ENCODE measurements at places on chromosomes 1 and 21.

GRCh38 chr1:218459878-218460711, 115.0 kb downstream of the TGFB2 start:
- DNase-seq = no peak

GRCh38 chr1:55204997-55205396, 10.2 kb downstream of the USP24 start:
- DNase-seq = no peak

DNA sequence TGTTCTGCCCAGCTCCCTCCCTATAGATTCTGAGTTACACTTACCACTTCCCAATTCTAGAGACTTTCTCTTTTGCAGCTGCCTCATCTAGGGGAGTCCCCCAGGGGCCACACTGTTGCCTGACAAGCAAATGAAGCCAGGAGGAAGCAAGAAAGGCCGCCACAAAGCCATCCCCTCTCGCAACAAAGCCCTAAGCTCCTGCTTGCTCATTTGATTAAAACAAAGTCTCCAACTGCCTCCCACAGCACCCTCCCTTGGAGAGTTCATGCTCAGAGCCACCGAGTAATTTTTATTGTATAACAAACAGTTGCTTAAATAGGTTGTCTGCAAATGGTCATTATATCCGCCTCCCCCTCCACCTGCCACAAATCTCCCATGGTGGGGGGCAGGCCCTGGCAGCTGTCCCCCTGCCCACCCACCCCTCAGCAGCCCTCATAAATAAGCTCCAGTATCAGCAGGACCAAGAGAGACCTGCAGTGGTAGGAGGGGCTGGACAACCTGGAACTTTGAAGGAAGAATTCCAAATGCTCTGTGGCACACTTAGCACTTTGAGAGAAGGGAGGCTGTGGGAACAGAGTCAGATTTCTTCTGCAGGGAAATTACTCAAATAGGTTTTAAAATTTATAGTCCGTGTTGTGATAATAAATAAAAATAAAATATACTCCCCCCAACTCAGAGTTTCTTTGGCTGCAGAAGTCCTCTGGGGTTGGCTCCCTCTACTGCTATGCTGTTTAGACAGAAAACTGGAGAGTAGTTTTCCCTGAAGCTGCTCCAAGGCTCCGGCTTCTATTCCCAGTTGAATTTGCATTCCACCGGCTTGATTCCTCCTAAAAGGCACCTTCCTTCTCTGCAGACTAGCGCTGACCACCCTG, 237.5 kb downstream of the TTLL7 start:
- peak; percentile 3 for DNase-seq

DNA sequence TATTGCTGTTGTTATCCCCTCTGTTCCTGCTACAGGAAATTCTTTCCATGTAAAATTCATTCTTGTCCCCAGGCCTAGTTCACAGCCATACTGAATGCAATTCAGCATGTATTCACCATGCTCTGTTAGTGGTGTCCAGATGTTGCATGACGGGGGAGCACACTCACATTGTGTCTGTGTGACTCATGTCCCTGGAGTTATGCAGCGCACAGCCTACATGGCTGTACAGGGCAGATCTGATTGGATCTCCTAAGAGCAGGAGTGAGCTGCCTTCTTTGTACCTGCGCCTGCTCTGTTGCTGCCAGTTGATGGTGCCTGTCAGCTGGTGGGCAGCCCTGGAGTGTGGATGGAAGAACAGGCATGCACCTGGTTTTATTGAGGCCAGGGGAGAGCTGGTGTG, 17.6 kb downstream of the HTR6 start:
- DNase-seq = no peak

DNA sequence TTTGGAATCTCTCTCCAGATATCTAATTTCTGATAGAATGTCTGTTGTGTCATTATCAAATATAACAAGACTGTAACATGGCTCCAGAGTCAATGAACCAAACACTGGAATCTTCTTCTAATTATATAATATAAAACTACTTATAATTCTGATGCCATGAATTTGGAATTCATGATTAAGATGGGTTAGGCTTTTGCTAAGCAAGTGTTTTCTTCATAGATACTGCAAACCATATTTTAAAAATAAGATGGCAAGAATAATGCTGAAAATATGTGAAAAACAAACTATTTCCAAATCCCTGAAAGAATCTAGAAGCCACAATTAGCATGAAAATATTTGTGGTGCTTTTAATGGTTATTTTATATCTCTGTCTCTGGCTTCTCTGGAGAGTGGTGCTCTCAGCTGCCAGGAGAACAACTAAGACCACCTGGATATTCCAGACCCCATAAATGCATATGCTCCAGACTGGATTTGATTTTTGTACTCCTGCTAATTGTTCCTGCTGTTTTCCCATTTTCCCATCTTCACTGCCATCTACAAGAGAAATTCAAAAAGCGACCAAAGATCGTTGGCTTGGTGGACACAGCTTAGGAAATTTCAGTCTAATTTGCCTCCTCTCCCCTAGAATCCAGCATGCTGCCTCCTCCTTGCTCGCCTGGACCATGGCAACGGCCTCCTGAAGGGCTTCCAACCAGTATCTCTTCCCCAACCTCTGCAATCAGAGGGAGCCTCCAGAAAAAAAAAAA, 418.9 kb downstream of the SETD4 start:
- no peak for DNase-seq

DNA sequence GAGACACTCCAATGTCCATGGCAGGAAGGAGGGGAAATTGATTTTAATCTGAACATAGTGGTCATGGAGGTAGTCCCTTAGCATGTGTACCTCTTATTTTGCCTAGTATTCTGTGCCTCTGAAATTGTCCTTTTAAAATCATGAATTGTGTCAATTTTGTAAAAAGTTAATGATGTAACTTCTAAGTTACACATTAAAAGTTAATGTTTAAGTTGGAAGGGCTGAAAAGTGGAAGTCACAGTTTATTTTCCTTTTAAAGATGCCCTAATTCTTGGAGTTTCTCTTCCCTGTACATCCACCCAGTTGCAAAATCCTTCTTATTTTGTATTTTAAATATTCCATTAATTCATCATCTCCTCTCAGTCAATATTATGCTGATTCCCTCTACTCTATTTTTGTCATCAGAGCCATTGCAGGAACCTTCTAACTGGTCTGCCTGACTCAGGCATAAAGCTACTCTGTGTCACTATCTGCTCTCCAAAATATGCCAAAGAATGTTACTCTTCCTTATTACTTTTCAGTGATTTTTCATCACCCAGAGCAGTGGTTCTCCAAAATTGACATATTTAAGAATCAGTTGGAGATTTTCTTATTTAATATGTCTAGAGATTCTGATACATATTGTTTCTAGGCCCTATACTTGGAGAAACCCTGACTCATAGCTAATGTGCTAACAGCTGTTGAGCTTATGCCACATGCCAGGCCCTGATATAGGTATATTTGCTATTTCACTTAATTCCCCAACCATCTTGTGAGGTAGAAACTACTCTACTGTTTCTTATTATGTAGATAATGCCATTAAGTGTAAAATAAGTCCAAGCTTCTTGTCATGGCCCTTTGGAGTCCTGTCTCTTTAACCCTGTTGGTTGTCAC, 5.1 kb downstream of the HOOK1 start:
- DNase-seq = no peak

- DNase-seq = no peak
Observed at GRCh38 chr1:111565079-111565478, 54.5 kb upstream of the RAP1A start.

GRCh38 chr1:228935855-228936727, 200.8 kb downstream of the RHOU start:
- DNase-seq = no peak

GRCh38 chr1:201399352-201400126, 415 bp upstream of the LAD1 start:
- no peak for DNase-seq

- DNase-seq = no peak
Observed at GRCh38 chr21:27257908-27258556, 291.1 kb upstream of the ADAMTS5 start.

GRCh38 chr1:247487057-247487456, 29.2 kb upstream of the OR2B11 start:
- peak; percentile 69 for DNase-seq

DNA sequence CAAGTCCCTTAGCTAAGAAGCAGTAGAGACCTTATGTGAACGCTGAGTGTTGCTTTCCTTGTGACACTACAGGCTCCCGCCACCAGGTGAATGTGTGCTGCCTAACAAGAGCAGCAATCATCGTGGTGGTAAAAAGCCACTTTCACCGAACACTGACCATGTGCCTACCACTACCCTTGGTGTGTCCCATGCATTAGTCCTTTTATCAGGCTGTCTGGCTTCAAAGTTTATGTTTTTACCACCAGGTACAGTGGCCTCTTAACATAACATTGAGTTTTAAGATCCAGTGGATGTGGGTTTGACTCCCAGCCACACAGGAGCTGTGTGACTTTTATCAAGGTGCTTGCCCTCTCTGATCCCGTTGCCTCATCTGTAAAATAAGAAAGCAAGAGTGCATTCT, 1.7 kb downstream of the C1QB start:
- no peak for DNase-seq

- no peak for DNase-seq
Observed at GRCh38 chr1:78491451-78492071, 787 bp downstream of the PTGFR start.

All from CD4-positive, alpha-beta T cell treated with Interleukin-17A for 1 hour (primary cell).